ENCODE measurements at places on chromosomes 11 and 22.

GRCh38 chr11:112852143-112852866, 108.9 kb upstream of the NCAM1 start:
- no peak for DNase-seq

- DNase-seq, result no peak
These were observed 12.0 kb upstream of the NXPE1 start for GRCh38 chr11:114571712-114572111.

GRCh38 chr11:63242089-63242781, 1.2 kb downstream of the SLC22A25 start:
- DNase-seq, result no peak

DNA sequence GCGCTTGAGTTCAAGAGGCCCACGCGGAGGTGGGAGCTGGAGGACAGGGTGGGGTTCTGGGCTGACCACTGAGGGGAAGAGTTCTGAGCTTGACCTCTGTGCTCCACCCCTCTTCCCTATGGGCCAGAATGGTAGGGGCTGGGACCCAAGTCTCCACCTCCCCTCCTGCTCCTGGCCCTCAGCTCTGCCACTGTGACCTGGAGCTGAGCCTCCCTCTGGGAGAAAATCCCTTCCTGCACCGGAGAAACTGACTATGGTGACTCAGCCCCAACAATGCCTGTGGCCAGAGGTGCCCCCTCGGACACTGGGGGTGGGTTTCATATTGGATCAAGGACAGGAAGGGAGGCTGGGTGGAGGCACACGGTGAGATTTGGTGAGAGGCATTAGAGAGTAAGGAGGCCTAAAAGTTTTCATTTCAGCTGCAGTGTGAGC, 23.0 kb downstream of the RELT start:
- DNase-seq, result no peak

DNA sequence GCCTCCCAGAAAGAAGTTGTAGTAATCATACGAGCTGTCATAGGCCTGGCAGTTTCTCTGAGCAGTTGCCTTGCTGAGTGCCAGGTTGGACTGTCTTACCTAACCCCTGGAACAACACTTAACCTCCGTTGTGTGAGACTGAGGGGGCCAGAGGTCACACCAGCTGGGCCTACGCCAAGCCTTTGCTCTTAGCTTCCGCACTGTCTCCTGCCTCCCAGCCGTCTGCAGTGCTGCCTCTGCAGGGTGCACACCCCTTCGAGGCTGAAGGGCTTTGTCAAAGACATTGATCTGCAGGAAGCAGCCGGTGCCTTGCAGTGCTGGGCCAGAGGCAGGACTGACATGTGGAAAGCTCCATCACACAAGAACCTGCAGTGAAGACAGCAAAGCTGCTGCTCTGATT, 16.7 kb downstream of the TAB1 start:
- no peak for DNase-seq

DNA sequence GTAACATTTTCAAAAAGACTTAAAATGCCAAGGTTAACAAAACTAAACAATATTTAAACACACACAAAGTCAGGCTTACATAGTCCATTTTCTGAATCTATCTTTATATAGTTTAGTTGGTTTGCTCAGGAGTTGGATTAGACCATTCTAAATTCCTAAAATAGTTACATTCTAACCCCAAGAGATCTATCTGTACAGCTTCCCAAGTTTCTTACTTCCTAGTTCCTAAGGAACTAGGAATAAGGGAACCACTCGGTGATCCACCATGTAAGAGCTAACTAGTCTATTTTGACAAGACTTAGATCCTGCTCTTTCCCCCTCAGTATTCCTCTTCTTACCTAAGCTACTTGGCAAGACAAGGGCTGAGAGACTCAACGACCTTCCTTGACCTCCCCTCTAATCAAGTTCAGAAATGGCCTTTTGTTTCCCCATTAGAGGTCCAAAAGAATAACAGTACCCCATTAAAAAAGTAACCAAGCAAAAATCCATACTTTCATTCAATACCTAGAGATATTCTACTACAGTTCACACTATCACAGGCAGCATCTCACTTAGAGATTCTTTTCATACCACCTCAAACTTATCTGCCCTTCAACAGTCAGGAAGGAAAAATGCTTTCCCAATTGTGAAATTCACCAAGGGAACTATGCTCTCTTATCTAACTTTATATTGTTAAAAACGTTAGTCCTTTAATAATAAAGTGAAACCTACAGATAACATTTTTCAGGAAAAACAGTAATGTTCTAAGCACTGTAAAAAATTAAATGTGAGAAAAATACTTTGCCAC, 253.1 kb downstream of the TTC28 start:
- DNase-seq, result no peak

- no peak for DNase-seq
These were observed 67.5 kb upstream of the SCUBE2 start for GRCh38 chr11:9158898-9159391.

- no peak for DNase-seq
These were observed 44.6 kb downstream of the IGF2 start for GRCh38 chr11:2094354-2095197.

DNA sequence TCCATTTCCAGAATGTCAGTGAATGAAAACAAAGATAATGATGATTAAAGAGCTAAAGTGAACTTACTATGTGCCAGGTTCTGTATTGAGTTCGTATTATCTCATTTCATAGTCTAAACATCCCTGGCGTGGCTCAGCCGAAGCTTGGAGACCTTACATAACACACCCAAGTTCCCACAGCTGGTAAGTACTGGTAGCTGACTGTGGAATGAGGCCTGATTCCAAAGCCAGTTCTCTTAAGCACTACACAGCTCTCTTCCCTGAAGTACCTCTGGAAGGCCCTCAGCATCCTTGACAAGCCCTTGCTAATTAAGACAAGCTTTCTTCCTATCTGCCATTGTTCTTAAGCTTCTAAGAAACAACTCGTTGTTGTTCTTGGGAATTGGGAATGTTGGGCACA, 28.6 kb upstream of the NCAM1 start:
- no peak for DNase-seq

DNA sequence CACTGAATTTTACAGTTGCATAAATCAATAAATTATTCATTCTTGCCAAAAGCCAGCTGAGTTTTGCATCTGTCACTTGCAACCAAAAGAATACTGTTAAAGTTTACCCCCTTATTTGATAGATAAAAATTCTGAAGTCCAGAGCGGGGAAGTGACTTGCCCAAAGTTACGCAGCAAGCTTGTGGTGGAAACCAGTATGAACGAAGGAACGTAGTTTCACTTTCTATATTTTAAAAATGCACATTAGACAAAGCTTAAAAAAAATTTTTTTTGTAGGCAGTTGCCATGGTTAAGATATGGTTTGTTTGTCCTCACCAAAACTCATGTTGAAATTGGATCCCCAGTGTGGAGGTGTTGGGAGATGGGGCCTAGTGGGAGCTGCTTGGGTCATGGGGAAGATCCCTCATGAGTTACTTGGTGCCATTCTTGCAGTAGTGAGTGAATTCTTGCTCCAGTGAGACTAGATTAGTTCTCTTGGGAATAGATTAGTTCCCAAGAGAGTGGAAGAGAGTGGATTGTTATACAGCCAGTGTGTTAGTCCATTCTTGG, 46.3 kb upstream of the SEZ6L start:
- DNase-seq, result no peak

- no peak for DNase-seq
These were observed 1.0 kb upstream of the ALKBH8 start for GRCh38 chr11:107566569-107566968.

DNA sequence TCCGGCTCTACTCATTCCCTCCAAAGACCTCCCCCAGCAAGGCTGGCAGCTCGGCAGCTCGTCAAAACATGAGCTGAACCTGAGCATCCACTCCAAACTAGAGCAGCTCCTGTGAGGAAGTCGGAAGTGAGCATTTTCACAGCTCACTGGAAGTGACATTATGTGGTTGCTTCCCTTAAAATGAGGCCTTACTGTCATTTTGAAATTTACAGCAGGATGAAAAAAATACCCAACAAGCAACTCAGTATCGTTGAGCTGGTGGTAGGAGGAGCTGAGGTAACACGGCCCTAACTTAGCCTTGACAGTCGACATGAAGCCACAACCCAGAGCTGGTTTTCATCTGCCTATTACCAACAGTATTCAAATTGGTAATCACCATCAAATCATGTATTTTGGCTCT, 38.0 kb upstream of the ARFGAP3 start:
- DNase-seq, result no peak

- DNase-seq, result no peak
These were observed 7.7 kb upstream of the OMP start for GRCh38 chr11:77094841-77095365.

DNA sequence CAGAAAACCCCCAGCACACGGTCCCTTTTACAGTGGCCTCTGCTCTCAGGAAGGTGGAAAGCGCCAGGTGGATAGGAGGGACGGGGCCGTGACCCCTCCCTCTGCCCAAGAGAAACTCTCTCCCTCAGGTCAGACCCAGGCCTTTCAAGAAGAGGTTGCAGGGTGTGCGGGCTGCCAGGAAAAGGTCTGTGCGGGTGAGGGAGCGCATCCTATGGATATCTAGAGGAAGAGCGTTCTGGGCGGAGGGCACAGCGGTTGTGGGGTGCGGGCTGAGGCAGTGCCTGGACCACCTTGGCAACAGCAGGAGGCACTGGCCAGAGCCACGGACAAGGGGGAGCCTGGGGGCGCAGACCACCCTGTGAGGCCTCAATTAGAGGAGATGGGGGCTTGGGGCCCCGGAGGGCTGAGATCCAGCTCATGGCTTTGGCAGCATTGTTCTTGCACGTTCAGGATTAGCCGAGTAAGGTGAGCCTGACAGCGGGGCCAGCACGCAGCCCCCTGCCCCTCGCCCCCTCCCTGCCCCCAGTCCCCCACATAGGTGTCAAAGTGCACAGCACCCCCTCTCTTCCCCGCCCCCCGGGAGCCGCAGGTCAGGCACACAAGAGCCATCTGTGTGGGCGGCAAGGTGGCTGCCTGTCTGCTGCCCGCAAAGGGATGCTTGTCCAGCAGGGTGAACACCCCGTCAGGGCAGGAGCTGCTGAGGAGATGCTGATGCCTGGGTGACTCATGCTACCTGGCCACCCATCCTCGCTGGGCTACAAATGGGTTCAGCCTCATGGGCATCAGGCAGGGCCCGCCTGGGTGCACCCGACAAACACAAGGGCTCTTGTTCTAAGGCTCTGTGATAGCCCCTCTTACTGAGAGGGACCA, 92.8 kb upstream of the KCNQ1OT1 start:
- DNase-seq, result no peak

DNA sequence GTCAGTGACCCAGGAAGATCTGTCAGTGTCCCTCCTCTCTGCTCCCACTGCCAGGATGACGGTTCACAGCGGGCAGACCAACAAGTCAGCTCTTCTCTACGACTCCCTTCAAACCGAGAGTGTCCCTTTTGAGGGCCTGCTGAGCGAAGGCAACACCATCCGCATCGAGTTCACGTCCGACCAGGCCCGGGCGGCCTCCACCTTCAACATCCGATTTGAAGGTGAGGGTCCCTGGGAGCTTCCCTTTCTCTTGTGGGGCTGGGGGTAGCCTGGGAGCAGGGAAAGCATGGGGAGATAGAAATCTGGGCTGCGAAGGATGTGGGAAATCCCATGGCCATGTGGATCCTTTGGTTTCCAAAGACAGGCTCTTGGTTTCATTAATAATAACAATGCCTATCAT, 118.4 kb upstream of the ASPHD2 start:
- DNase-seq, result no peak

- no peak for DNase-seq
These were observed 9.9 kb downstream of the PCSK7 start for GRCh38 chr11:117221775-117222517.

DNA sequence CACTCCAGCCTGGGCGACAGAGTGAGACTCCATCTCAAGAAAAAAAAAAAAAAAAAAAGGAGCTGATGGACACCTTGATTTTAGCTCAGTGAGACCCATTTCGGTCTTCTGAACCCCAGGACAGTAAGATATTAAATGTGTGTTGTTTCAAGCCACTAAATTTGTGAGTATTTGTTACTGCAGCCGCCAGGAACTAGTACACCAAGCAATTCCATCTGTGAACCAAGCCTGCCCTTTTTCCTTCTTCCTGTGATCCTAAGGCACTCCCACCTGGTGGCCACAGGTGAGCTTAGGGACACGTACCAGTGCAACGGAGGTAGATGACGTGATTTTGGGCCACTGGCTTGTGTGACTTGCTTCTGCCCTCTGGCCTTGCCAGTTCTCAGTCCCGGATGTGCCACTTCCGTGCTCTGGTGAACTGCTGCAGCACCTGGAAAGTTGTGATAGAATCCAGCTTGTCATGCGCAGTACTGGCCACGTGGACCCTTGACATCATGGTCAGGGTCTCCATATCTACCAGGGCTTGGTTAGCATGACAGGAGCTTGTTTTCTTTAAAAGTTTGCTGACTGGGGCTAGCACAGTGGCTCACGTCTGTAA, 19.6 kb upstream of the ATXN10 start:
- no peak for DNase-seq

GRCh38 chr11:30587269-30587812, 1.2 kb upstream of the MPPED2 start:
- DNase-seq, result no peak

DNA sequence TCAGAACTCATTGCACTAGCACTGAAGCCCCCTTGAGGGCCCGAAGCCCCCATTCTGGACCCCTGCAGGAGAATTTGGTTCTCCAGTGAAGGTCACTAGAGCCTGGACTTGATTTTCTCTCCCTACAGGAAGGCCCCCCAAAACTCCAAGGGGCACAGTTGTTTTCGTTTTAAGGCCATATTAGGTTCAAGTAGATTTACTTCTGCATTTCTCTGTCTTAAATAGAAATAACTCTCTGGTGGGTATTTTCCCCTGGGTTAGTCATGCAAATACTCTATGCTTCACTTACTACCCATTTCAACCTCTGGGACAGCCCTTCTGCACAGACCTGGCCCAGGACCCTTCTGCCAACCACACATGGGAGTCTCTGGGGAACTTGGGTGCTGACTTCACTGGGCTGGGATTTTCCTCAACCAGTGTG, 41.6 kb downstream of the WEE1 start:
- no peak for DNase-seq

DNA sequence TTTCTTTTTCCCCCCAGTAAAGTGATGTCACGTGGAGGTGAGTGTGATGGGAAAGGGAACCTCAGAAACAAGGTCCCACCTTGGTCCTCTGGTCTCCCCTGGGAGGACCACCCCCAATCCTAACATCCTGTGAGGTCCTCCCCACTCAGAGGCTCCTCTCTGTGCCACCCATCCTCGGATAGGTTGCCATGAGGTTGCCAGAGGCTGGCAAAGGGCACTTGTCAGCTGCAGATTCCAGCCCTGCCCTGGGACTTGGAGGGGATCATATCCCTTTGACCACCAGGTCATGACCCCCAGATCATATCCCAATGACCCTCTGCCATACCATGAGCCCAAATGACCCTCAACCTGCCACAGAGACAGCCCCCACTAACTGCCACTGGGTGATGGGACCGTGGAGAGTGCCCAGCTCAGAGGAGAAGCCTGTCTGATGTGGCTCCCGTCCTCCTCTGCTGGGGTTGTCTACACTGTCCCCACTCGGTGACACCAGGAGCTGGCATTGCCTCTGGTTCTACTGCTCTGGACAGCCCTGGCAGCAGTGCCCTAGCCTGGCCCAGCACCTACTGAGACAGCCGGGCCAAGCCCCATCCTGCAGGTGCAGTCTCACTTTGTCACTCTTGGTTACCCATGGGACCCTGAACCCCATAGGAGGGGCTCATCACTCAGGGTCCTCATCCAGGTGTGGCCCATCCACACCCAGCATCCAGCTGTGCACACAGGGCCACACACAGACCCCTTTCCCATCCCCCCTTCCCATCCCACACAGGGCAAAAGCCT, 90.2 kb upstream of the KCNQ1OT1 start:
- DNase-seq, result no peak
